ENCODE measurements at places on chromosomes 4 and X.

- no peak for DNase-seq
Observed at GRCh38 chrX:86829786-86830185, 681.5 kb downstream of the DACH2 start.

- peak; percentile 13 for DNase-seq
Observed at GRCh38 chrX:108270739-108271396, 167.4 kb downstream of the COL4A6 start.

- no peak for DNase-seq
Observed at GRCh38 chrX:122565952-122566351, 618.1 kb upstream of the GRIA3 start.

GRCh38 chrX:14029039-14029424 is 660 bp downstream of the GEMIN8 start:
- DNase-seq, result no peak

GRCh38 chrX:53320543-53321229 is 39.3 kb upstream of the IQSEC2 start:
- DNase-seq, result no peak

DNA sequence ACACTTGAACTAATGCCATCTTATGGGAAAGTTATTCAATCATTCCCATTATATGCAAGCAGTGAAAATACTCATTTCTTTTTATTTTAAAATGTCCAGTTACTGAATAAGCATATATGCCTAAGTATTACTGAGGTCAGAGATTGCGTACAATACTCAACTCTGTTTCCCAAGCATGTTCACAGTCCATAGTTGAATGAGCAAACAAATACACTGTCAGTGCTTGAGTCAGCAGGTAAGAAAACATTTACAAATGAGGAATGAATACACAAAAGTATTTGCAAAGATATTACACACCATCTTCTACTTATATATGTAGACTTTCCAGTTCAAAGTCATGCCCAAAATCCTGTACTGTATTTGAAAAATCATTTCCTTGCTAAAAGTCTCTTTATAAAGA is 74.1 kb downstream of the TSPAN5 start:
- no peak for DNase-seq

- no peak for DNase-seq
Observed at GRCh38 chr4:150056569-150056968, 21.7 kb upstream of the DCLK2 start.

GRCh38 chr4:123497340-123497739 is 100.7 kb downstream of the SPRY1 start:
- DNase-seq, result no peak

- DNase-seq, result no peak
Observed at GRCh38 chr4:158586881-158587280, 65.2 kb downstream of the RXFP1 start.

DNA sequence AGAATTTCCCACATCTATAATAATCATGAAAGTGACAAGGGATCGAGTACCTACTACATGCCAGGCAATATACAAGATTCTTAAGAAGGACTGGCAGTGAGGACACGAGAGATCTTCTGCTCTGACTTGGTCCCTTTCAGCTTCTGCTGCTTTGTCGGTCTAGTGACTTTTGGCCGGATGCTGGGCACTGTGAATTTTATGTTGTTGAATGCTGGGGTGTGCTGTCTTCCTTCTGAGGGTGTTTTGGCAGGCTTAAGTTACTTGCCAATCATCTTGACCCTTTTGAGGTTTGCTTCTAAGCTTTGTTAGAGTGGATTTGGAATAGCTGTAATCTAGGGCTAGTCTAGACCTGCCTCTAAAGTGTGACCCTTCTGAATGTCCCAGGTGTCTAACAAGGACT is 23.5 kb downstream of the NAT8L start:
- no peak for DNase-seq

- DNase-seq, result no peak
Observed at GRCh38 chr4:98673978-98674377, 15.6 kb upstream of the TSPAN5 start.

DNA sequence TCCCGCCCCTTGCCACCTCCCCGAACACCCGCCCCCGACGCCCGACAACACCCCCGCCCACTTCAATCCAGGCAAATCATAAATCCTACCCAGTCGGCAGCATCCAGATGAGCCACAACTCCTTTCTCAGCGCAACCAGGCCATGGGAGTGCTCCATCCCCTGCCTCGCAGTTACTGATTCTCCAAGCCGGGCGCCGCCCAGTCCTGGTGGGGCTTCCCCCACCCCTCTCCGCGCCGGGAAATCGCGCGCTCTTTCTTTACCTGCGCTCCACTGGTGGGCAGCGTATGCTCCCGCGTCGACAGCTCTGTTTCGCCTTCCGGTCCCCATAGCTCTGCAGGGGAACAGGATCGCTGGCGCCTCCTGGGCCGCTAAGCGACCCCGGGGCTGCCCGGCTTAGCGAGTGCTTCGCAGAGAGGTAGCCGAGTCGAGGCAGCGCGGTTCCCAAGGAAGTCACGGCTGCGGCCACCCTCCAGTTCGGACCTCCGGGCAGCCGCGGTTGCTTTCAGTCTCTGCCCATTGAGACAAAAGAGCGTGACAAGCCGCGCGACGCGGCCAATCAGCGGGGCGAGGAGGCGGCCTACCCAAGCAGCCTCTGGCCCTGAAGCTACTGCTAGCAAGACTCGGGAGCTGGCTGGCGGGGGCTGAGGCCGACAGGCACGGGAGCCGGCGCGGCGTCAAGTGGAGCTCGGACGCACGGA is 43.7 kb upstream of the TMSB15B start:
- DNase-seq, result peak; percentile 82

- DNase-seq, result no peak
Observed at GRCh38 chr4:79993476-79993875, 79.6 kb downstream of the ANTXR2 start.

DNA sequence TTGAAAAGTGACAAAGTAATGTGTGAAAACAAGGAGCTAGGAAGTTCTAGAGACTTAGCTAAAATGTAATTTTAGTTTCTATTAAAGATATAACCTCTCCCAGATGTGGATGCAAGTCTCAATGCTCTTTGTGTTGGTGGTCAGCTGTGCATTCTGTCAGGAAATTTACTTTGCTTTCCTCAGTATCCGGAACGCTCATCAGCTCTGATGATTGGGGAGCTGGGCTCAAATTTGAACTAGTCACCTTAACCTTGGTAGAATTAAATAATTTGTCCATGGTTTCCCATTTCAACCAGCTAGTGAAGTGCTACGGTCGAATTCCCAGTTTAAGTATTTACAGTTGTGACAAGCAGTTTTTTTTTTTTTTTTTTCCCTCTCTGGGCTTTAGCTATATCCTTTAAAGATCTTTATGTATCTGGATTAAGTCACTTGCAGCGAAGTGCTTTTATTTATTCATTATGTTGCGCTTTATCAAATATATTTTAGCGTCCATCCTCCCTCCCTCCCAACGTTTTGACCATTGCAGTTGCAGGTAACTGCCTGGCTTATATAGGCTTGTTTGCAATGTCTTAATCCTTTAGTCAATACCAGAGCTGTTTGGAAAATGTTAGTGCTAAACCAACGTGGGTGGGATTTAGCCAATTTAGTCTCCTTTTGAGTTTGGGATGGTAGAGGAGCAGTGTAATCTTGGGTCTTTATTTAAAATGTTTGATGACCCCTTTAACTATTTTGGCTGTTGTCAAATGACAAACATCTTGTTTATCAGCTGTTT is 2.1 kb downstream of the OGT start:
- no peak for DNase-seq

DNA sequence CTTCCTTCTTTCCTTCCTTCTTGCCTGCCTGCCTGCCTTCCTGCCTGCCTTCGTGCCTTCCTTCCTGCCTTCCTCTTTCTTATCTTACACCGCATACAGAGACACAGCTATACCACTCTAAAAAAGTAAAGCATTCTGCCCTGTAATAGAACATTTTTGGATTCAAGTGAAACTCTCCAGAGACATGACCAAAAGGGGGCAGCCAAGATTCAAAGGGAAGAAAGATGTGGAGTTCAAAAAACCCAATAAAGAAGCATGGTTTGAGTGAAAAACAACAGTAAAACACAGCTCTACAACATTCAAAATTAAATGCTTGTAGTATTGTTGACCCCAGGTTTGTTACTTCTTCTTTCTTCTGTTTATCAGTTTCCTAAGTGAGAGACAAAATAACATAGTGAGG is 914.9 kb upstream of the PCDH7 start:
- DNase-seq, result no peak

- no peak for DNase-seq
Observed at GRCh38 chr4:55440786-55441185, 45.0 kb downstream of the TMEM165 start.

- DNase-seq, result no peak
Observed at GRCh38 chr4:172207886-172208285, 394.7 kb downstream of the GALNTL6 start.

DNA sequence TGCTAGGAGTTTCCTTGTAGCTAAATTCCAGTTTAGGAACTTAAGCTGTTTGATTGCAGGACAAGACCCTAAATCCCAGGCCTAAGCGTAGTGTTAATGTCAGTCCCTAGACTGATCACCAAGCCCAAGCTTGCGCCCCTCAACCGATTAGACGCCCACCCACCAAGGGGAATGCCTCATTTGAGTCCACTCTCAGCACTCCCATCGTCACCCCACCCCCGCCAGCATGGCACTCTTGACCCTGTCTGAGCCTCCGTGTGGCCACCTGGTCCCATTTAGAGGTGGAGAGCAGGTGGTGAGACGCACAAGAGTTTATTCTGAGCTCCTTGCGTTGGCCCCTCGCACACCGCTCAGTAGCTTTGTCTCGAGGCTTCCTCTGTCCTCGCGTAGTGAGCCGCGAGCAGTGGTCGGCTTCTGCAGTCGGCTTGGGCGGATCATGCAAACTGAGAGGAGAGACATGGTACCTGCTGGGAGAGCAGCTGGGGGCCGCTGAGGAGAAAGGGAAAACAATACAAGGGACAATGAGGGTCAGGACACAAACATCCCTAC is 48.5 kb upstream of the ZNF157 start:
- DNase-seq, result no peak

- DNase-seq, result no peak
Observed at GRCh38 chr4:41640906-41641305, 102.9 kb downstream of the LIMCH1 start.

- peak; percentile 51 for DNase-seq
Observed at GRCh38 chr4:110475881-110476818, at the start of gene ENPEP. TSS of gene ENPEP (plus strand) at chr4:110476155. CDS start at chr4:110476415, 260 bp downstream.

DNA sequence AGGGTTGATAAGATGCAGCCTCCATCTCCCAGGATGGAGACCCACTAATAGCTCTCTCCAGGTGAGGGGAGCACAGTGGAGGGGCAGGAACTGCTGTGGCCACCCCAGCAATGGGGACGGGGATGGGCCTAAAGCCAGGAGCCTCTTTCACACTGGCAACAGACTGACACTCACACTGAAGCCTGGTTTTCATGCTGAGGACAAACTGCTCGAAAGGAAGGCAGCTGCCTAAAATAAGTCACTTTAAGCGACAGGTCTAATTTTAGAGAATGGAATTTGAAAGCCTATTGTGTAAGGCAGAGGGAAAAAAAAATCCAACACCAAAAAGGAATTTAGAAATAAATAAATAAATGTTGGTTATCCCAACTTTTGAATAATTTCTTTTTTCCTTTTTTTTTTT is 104.4 kb downstream of the SLC2A9 start:
- DNase-seq, result no peak

DNA sequence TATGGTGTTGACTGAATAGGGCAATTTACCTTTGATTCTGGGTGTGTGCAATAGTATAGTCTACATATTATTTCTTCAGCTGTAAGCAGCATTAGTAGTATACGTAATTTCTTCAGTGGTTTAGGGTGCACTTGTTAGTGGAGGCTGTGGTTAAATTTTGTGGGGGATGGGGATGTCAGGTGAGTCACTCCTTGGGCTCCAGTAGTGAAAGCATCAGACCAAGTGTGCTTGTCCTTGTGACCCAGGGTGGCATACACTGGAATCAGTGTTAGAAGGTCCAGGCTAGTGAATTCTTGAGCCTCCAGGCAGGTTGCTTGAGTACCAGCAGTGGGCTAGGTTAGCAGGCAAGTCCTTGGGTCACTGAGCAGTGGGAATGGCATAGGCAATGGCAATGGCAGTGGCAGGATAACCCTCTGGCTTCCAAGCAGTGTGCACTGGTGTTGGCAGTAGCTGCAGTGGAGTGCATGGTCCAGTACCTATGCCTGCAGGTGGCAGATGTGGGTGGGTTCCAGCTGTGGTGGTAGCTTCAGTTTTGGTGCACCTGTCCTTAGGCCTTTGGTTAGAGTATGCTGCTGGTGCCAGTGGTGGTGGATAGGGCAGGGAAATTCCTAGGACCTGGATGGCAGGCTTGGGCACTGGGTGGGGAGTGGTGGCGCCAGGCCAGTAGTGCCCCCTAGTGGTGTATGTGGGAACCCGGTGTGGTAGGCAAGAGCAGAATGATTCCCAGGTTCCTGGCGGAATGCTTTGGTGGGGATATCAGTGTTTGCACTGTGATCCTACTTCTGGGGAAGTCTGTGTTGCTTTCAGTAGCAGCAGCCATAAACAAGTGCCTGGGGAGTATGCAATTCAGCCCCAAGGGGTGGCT is 531.0 kb downstream of the SMARCA1 start:
- no peak for DNase-seq

DNA sequence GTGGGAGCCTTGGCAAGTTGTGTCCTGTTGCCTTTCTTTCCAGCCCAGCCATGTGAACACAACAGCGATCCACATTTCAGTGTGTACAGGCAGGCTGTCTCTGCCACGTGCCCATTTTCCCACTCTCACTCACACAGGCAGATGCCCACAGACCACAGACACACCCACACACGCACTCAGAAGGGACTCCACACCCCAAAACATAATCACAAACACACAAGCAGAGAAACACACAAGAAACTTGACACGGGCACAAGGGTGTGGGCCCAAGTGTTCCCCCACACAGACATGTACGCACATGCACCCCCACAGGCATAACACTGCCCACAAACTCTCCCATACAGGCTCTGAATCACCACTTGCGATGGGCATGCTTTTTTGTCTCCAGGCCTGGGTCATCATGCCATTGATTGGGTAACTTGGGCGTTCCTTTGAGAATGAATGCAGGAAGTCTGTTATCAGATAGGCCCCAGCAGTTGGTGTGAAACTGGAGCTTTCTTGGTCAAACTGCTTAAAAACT is 84.3 kb downstream of the NBDY start:
- no peak for DNase-seq

GRCh38 chr4:92021788-92022187 is 282.0 kb upstream of the GRID2 start:
- DNase-seq, result no peak

GRCh38 chr4:52574036-52574435 is 85.1 kb downstream of the USP46 start:
- DNase-seq, result no peak

DNA sequence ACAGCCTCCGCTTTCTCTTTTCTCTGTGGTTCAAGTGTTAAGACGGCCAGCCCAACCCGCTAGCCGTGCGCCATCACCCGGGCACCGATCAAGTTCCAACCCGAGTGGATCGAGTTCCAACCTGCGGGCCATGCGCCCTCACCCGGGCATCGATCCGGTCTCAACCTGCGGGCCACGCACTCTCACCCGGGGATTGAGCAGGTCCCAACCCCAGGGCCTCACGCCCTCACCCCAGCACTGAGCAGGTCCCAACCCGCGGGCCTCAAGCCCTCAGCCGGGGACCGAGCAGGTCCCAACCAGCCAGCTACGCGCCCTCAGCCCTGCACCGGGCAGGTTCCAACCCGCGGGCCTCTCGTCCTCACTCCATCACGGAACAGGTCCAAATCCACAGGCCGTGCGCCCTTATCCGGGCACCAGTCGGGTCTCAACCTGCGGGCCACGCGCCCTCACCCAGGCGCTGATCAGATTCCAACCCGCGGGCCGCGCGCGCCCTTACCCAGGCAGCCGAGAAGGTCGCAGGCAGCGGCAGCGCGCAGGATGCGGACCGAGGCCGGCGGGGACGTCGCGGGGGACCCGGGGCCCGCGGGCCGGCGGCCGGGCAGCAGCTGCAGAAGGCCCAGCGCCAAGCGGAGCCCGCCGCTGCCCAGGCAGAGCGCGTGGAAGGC is 443 bp downstream of the GPR143 start:
- DNase-seq, result no peak

All from NCI-H526 (cell line).